Vagina (tissue), 2 donors: ENCODE measurements at places on chromosomes 7 and 10. TPM values are rescaled to one million over a fixed set of nuclear protein-coding genes. Genes with fewer than 3 reads are reported as not detected.

GRCh38 chr10:2077231-2077630 lies 339.9 kb upstream of the ADARB2 start:
- DNase-seq, result no peak

DNA sequence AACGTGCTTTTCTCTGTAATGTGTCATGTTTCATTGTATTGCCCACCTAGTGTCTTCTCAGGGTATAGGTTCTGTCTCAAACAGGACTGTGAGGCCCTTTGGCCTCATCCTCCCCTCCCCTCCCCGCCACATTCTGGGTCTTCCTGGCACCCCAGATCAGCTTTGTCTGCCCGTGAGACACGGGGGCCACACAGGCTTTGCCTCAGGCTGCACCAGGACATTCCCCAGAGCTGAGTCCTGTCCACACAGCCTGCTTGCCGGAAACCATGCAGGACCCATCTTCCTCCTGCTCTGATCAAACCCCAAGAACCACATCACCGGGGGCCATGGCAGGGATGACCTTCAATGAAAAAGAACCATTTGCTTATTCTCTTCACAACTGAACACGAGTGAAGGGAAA lies 18.6 kb downstream of the MAT1A start:
- no peak for DNase-seq

- no peak for DNase-seq
Observed at GRCh38 chr10:7811000-7811399, 7.3 kb upstream of the TAF3 start.

DNA sequence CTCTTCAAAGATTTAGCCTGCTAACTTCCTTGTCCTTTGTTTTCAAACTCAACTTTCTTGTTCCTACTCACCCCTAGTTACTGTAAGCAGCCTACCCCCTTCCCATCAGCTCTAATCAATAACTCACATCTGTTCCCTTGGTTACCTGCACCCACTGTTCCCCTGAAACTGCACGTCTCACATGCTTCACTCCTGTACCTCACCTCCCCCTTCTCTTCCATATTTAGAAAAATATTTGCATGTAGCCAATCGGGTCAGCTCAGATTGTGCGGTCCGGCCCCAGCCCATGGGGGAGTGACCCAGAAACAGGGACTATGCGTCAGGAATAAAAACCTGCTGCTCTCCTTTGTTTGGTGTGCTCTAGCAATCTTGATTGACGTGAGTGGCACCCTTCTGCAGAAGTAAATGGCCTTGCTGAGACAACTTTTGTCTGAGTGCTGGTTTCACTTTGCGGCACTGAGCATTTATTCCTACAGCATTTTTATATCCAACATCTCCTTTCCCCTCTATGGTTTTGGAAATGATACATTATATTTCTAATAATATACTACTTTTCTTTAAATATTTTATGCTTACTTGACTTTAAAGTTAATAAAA lies 21.1 kb upstream of the FAM221A start:
- DNase-seq, result no peak

DNA sequence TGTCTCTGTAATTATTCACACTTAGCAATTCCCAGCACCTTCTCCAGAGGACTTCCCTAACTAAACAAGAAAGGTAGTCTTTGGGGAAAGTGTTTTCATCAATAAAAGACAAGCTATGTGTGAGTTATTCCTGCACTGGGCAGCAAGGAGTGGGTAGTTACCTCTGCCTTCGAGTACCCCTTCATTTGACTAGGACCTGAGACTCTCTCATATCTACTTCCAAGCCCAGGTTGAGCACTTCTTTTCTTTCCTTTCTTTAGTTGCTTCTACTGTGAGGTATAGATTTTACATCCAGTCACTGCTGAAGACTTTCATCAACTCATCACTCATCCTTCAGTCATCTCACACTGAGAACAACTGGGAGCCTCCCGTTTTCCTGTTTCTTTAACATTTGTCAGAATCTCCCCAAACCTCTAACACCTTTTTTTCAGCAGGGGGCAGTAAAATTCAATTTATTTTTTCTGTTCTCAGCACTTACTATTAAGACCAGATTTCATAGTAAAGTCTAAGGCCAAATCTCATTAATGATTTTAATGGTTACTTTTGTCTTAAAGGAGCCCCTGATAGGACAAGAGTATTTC lies 80.1 kb upstream of the PRSS1 start:
- DNase-seq, result no peak

GRCh38 chr10:103062854-103063590 lies 130.1 kb downstream of the NT5C2 start:
- DNase-seq, result no peak

DNA sequence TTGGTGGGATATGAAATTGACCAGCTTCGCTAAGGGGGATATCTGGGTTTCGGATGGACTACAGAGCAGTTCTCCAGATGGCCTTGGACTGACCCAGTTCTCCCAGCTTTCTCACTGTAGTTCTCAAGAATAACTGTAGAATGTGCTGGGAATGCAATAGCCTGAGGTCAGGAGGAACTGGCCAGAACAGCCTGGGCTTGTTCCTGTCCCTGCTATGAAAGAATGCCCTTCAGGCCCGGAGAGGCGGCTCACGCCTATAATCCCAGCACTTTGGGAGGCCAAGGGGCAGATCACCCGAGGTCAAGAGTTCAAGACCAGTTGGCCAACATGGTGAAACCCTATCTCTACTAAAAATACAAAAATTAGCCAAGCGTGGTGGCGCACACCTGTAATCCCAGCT lies 12.3 kb upstream of the TSPAN14 start:
- no peak for DNase-seq

DNA sequence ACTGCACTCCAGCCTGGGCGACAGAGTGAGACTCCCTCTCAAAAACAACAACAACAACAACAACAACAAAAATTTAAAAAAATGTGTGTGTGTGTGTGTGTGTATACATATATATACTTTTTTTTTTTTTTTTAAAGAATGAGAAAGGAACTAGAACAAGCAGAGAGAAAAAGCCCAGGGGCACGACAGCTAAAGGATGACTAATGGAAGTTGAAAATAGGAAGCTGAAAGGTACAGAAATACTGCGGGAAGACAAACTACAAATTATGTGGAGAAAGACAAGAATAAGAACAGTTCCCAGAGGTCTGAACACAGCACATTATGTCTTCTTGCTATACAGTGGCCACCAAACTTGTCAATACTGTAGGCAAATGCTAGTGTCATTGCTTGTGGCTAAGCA lies 141.9 kb upstream of the PRSS1 start:
- no peak for DNase-seq

DNA sequence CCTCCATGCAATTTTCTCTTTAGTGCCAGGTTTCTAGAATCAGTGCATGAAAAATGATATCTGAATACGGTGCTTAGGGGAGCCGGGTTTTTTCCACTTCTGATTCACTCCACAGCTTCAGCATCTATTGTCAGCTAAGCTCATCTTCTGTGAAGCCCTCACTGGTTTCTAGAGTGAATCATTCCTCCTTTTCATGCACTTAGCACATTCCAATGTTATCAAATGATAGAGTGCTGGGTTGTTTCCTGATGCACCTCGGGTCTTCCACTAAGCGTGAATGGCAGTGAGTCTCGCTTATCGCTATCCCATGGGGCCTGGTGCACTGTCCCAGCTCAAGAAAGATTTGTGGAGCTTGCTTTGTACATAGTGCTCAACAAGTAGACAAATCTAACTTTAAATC lies 170.9 kb upstream of the RHEB start:
- no peak for DNase-seq

GRCh38 chr7:70590126-70590854 lies 541.7 kb upstream of the GALNT17 start:
- DNase-seq, result no peak

- DNase-seq, result no peak
Observed at GRCh38 chr10:85624511-85624910, 742.1 kb downstream of the GRID1 start.

GRCh38 chr7:144854839-144855424 lies 19.1 kb upstream of the TPK1 start:
- no peak for DNase-seq

- DNase-seq, result no peak
Observed at GRCh38 chr10:77921395-77921794, 5.2 kb downstream of the DLG5 start.

DNA sequence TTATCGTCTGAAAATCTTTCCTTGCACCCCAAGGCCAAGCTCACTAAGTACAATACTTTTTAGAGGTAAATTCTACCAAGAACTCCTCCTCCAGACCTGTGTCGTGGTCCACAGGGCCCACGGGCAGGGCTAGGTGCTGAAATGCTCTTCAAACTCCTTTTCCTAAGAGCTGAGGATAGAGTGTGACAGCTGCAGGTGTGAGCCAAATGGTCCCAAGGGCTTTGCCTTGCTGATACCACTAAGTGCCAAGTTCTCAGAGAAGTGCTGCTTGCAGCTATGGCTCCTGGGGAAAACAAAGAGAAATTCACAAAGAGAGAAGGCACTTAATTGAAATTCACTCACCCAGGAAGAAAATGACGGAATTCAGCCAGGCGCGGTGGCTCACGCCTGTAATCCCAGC lies 868.9 kb upstream of the AUTS2 start:
- DNase-seq, result no peak

DNA sequence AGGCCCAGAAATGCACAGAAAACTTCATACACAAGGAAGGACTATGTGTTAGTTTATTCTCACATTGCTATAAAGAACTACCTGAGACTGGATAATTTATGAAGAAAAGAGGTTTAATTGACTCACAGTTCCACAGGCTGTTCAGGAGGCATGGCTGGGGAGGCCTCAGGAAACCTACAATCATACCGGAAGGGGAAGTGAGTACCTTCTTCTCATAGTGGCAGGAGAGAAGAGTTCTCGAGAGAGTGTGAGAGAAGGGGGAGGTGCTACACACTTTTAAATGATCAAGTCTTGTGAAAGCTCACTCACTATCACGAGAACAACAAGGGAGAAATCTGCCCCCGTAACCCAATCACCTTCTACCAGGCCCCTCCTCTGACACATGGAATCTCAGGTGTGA lies 16.8 kb upstream of the RAMP3 start:
- DNase-seq, result no peak

DNA sequence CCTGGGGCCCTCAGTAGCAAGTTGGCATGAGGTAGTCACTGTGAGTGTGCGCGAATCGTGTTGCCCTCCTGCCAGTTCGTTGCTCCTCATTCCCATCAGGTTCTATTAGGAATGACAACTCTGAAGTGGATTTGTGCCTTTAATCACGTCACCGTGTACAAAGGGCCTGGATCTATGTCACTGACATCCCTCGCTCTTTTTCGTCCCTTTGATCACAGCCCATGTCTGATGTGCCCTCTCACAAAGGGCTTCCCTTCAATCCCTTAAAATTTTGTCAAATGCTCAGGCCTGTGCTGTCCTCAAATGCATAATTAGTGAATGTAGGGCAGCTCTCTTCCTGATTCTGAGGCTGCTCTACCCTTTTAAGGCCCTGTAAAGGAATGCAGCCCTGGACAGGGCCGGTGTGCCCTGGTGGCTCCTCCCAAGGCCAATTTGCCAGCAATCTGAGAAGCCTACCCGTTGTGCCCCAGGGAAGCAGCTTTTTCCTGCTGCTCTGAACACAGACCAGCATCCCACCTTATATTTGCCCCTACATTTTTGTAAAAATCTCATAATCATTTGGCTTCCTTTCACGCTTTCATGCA lies 93.6 kb downstream of the TMEM178B start:
- no peak for DNase-seq

DNA sequence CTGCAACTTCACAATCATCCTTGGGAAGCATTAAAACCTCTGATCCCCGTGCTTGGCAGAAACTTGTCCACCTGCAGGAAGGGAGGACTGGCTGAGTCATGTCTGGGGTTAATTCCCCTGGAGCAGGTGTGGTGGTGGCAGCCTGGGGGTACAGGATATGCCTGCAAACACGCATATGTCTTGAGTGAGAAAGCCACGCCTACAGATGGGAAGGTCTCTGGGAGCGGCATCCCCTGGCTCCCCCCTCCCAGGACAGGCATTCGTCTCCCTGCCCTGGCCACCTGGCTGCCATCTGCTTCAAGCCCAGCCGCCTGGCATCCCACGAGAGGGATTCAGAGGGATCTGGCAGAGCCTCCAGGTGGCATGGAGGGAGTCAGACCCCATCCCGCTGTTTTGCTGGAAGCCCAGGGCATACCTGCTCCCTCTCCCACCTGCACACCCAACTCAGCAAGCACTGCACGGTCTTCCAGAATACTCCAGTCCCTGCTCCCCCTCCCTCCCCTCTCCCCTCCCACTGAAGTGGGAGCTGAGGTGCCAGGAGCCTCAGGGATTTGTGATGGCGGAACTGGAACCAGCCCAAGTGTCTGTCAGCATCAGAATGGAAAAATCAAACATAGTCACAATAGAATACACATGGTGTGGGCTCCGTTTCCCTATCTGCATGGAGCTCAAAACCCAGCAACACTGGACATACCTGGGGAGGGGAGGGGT lies 61.0 kb downstream of the CAMK2B start:
- no peak for DNase-seq

GRCh38 chr7:36045326-36045725 lies 107.7 kb upstream of the EEPD1 start:
- DNase-seq, result no peak

DNA sequence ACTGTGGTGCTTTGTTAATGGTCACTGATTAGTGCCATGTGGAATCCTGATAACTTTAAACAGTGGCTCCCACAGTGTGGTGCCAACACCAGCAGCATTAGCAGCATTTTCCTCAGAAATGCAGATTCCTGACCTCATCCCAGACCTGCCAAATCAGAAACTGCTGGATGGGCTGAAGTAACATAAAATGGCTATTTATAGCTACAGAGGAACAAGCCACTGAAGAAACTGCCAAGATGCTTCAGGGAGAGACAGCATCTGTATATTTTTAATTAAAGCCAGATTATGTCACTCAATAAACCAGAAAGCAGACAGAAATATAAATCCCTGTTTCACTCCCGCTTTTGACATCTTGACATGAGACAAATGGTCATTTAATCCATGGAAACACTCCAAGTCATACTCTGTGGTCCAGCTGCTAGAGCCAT lies 178.5 kb downstream of the AMPH start:
- DNase-seq, result no peak

DNA sequence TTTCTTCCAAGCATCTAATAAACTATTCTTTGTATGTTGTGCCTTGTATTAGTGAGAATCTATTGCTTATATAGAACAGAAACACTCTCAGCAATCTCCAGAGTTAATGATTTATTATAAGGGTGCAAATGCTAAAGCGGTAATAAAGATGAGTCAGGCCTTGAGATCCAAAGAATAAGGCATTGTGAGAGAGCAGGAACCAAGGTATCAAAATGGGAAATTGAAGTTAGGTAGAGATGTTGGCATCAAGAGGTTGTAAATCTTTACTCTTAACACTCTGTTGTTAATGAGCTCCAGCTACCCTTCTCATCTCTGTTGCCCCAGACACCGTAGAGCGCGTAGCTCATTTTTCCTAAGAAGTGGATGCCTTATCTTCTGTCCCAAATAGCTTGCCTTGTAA lies 375.2 kb downstream of the ARL4A start:
- DNase-seq, result no peak

Gene CDH23
- total RNA-seq, result 10.3 TPM

Gene PCDH15
- 0.25 TPM for total RNA-seq

Gene PRRT4
- total RNA-seq, result 7.6 TPM

Gene OR2A1
- total RNA-seq, result 0.25 TPM

Gene C10orf62
- total RNA-seq, result not detected

Gene CFAP69
- total RNA-seq, result 2.7 TPM

Gene ITGB8
- total RNA-seq, result 62.6 TPM

Gene ZYX
- total RNA-seq, result 86.2 TPM

Gene OR6V1
- total RNA-seq, result not detected

Gene FLNC
- total RNA-seq, result 31.9 TPM
